NCI-H774 (cell line): ENCODE measurements at places on chromosomes 11 and 22.

DNA sequence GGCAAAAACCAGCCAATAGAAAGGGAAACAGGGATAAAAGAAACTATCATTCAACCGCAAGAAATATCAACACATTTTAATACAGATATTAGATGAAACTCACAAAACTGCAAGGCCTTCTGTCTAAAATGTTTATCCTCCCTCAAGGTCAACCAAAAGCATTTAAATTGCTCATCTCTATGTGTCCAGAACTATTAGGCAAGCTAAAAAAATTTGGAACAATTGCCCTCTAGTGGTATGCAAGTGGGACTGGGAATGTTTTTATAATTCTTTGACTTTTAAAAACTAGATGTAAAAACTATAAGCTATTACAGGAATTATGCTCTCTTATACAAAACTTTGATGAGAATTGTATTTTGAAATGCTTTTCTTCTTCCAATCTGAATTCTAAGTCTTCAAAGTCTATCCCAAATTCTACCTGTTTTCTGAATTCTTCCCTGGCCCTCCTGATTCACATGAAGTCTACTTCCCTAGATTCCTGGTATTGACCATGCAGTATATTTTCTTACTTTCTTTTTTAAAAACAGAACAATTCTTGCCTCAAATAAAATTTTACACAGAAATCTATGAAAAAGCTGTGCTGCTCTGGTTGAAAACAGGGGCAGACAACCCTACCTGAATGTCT is 4.9 kb downstream of the CWC15 start:
- no peak for DNase-seq

- no peak for DNase-seq
These were observed 35.2 kb upstream of the CLDN5 start for GRCh38 chr22:19559324-19559811.

DNA sequence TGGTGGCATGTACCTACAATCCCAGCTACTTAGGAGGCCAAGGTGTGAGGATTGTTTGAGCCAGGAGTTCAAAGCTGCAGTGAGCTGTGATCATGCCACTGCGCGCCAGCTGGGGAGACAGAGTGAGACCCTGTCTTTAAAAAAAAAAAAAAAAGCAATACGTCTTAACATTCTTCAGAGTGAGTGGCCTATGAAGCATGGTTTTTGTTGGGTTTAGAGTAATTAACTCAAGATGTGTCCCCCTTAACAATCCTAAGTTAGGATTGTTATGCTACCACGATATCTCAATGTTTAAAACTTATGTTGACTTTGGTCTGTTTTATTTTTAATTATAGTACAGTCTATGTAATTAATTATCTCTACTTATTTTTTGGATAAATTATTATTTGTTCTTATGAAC is 156.1 kb downstream of the HIPK3 start:
- DNase-seq, result no peak

- no peak for DNase-seq
These were observed 5.3 kb upstream of the IFITM3 start for GRCh38 chr11:325796-326591.

DNA sequence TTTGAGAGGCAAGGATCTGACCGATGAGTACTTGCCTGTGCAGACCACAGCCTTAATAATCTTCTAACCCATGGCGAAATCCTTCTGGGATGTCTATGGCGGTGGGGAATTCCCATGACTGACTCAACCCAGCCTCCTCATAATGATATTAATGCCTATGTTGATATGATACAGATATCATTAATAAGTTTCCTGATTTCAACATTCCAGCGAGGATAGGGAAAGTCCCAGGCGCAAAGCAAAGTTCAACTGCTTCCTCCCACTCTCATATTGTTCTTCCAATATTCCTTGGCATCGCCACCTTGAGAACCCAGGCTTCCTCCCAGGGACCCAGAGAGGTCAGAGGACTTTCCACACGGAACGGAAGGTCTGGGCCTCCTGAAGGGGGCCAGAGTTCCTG is 110.3 kb upstream of the TMEM45B start:
- no peak for DNase-seq

- DNase-seq, result no peak
These were observed 72.7 kb downstream of the SC5D start for GRCh38 chr11:121365304-121365703.

DNA sequence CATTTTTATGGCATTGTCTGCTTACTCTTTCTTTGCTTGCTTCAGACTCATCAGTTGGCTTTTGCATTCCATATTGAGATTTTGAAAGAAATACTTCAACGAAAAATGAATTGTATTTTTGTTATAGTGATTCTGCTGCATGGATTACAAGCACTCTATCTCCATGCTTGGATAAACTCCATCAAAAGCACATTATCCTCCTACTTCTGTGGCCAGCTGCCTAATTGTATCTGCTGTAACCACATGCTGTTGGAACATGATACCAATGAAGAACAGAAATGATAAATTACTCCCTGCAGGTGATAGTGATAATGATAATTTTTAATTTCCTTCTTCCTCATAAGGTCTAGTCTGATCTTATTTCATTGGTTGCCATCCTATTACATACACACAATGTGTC is 100.8 kb downstream of the PRMT3 start:
- peak; percentile 69 for DNase-seq

DNA sequence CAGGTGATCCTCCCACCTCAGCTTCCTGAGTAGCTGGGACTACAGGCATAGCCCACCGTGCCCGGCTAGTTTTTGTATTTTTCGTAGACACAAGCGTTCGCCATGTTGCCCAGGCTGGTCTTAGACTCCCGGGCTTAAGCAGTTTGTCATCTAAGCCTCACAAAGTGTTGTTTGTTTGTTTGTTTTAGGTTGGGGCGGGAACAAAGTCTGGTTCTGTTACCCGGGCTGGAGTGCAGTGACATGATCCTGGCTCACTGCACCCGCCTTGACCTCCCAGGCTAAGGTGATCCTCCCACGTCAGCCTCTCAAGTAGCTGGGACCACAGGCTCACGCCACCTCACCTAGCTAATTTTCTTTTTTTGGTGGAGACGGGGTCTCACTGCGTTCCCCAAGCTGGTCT is 12.6 kb downstream of the IRF7 start:
- DNase-seq, result no peak

GRCh38 chr11:58609723-58610122 is 12.7 kb upstream of the CNTF start:
- DNase-seq, result no peak

GRCh38 chr11:66934950-66935779 is 23.0 kb downstream of the PC start:
- no peak for DNase-seq

DNA sequence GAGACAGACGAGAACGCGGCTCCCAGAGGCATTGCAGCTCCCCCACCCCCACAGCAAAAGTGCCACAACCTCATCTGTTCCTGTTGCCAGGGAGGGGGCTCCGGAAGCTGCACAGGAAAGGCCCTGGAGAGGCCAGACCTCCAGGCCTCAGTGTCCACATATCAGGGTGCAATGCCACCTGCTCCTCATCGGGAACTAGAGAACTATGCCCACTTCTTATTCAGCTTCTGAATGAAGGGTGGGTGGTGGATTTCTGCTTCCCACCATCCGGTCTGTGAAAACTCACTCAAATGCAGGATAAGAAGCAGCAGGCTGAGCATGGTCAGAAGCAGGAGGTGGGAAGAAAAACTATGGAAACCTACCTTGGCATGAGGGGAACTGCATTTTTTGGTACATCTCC is 105.9 kb downstream of the MED15 start:
- DNase-seq, result no peak

DNA sequence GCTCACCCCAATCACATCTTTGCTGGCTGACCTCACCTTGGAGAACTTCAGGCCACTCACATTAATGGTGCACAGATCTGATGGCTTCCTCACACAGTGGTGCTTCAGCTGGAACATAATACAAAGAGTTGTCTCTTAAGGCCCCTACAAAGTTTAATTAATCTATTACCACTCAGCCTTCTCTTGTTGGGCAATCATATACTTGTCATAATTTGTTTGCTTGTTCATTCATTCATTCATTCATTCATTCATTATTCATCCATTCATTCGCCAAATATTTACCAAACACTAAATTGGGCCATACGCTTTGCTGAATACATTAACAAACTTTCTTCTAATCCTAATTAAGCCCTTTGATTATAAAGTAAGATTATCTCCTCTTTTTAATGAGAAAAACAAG is 15.1 kb downstream of the XRRA1 start:
- DNase-seq, result no peak

DNA sequence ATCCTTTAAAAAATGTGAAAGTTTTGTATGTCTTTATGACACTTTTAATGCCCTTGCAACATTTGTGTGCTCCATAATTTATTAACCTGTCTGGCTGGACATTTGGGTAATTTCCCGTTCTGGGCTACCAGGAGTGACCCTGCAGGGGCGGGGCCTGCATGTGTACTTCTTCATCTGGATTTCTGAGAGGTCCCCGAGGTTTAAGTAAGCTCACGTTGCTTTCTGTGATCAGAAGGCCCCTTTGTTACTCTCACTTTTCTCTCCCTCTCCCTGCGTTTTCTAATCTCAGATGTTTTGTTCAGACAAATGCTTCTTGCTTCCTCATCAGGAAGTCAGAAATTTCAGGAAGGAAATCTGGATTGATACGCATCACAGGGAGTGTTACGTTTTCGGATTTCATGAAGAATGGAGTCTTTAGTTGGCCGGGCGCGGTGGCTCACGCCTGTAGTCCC is 78.9 kb upstream of the CRYBB3 start:
- DNase-seq, result no peak

DNA sequence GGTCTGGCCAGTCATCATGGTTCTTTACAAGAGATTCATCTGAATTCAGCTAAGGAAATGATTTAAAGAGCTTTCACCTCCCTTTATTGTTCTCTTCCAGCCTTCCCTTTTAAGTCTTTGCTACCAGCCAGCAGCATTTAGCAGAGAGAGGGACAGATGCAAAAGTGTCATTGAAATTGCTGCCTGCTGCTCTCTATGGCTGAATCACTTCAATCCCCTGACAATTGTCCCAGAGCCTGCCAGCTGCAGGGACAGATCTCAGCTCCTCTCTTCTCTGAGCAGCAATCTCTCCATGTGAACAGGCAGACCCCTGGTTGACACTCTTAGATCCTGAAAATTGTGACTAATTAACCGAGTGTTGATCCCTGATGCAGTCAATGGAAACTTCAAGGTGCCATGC is 816.9 kb upstream of the CCDC90B start:
- DNase-seq, result no peak

- DNase-seq, result no peak
These were observed 16.3 kb downstream of the PARVA start for GRCh38 chr11:12393691-12394090.

DNA sequence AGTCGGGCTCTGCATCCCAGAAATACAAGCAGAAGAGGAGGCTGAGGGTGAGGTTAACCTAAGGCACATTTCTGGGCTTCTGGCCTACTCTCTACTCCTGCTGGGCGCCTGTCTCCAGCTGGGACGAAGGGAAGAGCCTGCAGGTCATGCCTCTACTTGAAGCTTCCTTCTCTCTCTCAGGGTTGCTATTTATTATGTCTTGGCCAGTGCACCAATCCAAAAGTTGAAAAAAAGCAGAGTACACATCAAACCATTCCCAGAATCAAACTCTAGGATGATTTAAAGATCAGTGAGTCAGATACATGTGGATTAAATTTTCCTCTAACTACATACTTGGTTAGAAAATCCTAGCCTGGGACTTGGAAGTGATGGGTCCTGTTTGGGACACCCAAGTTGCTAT is 60.2 kb upstream of the CDON start:
- DNase-seq, result no peak

- no peak for DNase-seq
These were observed 1.6 kb downstream of the APLP2 start for GRCh38 chr11:130071211-130071712.

DNA sequence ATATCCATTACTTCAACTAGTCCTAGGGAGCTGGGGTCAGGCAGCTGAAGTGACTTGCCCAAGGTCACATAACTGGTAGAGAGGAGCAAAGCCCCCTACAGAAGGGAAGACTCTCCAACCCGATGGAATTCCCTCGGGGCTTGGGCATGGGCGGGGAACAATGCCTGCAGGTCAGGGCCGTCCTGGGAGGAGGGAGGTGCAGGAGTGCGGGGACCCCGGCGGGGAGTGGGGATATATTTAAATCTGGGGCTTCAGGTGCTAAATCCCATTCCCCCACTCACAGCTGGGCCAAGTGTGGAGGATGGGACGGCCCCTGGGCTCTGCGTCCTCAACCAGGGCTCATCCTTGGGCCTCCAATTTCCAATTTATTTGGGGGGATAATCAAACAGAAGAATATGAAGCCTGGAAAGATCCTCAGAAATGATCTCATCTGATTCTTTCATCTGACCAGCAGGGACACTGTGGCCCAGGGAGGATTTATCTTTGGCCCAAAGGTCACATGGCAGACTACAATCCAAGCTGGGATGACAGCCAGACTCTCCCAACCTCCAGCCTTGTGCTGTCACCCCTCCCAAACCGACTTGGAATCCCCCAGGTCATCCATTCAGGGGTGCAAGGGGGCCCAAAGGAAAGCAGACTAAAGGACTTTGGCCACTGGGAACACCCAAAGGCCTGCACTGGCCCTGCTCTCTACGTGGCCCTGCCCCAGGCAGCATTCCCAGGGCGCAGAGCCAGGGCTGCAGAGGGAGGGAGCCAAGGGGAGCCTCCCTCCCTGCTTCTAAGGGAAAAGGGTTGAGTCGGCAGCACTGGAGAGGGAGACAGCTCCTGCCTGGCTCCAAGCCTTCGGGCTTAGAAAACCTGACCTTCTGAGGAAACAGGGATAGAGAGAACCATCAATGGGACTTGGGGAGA is 8.7 kb upstream of the C1QTNF6 start:
- no peak for DNase-seq

DNA sequence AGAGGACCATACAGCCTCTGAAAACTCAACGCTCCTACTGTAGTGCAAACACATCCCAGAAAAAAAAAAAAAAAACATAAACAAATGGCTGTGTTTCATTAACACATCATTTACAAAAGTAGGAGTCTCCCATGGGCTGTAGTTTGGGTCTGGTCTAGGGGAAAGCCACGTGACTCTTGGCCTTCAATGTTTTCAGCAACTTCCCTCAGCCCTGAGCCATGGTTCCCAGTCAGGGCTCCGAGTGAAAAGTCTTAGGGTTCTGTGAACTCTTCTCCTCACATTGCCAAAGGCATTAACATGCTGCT is 58.5 kb downstream of the CSNK2A3 start:
- DNase-seq, result no peak

DNA sequence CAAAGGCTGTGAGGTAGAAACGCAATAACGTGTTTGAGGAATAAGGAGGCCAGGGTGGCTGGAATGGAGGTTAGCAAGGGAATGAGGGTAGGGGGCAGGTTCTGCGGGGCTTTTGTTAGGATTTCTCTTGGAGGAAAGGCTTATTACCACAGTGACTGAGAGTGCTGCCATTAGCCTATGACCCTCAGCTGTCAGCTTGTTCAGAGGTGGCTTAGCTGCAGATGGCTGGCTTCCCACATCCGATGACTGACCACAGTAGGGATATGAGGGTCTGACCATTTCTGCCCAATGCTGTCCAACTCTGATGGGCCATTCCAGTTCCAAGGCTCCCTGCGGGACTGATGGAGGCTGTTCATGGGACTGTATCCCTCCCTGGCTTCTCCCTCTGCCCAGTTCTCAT is 181.8 kb downstream of the MIAT start:
- DNase-seq, result no peak

GRCh38 chr22:43476341-43476740 is 64.5 kb downstream of the MPPED1 start:
- DNase-seq, result no peak

- no peak for DNase-seq
These were observed 4.7 kb downstream of the STX3 start for GRCh38 chr11:59759900-59760299.
